GM13976 (cell line): ENCODE measurements at places on chromosomes 3 and 15.

DNA sequence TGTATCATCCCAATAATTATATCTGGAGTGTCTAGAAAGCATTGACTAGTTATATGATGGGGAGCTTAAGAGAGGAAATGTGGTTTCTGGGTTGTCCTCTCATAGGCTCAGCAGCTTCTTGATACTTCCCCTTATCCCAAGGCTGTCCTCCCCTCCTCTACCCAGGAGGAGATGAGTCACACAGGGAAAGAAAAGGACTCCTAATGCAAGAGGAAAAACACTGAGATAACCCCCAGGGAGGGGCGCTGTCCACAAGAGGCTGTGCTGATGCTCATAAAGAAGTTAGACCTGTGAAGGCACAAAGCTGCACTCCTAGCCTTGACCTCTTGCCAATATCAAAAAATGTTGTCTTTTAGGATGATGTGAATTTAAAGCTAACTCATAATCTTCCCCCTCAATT, 28.8 kb upstream of the GYG1 start:
- no peak for DNase-seq

- DNase-seq: no peak
Measured at GRCh38 chr3:50289130-50289529, 3.1 kb downstream of the IFRD2 start.

DNA sequence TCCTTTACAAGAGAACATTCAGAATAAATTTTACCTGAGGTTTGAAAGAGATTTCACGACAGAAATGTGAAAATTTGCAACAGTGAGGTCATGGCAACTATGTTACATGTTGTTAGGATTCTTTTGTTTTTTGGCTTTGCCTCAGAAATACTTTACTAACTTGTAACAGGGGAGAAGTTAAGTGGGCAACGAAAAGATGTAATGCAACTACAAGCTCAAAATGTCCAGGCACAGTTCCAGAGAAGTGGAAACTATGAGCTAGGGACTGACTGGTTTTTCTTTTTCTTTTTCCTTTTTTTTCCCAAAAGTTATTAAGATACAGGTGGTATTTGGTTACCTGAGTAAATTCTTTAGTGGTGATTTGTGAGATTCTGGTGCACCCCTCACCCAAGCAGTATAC, 111.5 kb upstream of the PPP2R3A start:
- no peak for DNase-seq

DNA sequence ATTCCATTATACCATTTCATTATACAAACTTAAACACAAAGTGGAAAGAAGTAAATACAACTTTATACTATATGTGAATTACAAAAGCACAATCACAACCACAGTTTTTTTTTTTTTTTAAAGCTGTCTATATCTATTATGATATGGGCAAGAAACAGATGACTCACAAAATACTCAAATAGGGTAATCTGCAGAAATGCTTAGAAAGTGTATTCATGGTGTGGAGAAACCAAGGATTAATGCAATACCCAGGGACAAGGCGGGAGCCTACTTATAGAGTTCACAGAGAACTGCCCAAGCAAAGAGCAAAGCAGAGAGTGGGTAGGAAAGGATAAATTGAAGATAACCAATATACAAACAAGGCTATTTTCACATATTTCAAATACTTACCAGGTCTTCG, 332.0 kb downstream of the FHIT start:
- no peak for DNase-seq

- DNase-seq: no peak
Measured at GRCh38 chr3:120764206-120764605, 21.7 kb downstream of the GTF2E1 start.

DNA sequence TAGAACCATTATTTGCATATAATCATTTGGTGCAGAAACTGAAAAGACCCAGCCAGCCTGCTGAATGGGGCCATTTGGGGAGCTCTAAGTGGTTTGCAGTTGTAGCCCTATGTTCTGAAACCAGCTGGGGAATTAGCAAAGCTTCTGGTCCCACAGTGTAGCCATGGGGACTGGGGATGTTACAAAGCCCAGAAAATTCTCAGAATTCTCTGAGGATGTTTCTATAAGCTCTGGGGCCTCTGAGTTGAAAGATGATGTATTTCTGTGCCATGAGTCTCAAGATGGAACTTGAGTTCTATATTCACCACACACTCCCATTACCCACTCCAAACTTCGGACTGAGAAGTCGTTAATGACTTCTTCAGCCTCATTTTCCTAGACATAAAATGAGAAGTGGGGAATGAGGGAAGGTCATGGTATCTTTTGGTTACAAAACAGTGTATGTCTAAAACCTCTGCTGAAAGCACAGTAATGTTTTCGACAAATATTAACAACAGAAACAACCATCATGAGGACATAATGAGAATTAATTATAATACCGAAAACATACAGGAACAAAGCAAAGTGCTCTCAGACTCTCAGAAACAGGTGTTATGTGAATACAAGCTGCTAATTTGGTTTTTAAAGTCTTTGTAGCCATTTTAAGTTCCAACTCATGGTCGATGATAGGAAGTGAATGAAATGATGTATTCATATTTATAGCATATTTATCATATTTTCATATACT, 89.4 kb downstream of the RFTN1 start:
- DNase-seq: peak; percentile 43

DNA sequence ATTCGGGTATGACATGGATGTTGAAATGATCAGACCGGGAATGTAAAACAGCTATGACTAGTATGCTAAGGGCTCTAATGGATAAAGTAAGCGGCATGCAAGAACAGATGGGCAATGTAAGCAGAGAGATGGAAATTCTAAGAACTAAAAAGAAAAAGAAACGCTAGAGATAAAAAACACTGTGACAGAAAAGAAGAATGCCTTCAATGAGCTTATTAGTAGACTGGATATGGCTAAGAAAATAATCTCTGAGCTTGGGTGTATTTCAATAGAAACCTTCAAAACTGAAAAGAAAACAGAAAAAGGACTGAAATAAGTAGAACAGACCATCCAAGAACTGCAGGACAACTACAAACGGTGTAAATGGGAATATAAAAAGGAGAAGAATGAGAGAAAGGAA, 101.2 kb downstream of the HES1 start:
- no peak for DNase-seq

DNA sequence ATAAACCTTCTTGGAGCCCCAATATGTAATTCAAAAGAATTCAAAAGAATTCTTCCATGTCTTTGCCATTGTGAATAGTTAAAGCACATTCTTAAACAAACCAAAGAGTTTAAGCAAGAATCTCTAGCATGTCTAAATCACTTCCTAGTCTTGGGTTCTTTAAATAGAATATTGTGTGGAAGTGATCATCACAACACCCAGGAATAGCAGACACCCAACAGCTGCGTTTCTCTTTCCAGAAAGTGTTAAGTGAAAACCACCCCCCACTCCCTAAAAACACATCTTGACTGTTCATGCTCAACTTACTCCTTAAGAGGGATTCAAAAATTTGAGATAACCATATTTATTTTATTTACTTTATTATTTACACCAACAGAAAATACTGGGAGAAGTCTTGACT, 24.1 kb upstream of the CAPN7 start:
- no peak for DNase-seq

DNA sequence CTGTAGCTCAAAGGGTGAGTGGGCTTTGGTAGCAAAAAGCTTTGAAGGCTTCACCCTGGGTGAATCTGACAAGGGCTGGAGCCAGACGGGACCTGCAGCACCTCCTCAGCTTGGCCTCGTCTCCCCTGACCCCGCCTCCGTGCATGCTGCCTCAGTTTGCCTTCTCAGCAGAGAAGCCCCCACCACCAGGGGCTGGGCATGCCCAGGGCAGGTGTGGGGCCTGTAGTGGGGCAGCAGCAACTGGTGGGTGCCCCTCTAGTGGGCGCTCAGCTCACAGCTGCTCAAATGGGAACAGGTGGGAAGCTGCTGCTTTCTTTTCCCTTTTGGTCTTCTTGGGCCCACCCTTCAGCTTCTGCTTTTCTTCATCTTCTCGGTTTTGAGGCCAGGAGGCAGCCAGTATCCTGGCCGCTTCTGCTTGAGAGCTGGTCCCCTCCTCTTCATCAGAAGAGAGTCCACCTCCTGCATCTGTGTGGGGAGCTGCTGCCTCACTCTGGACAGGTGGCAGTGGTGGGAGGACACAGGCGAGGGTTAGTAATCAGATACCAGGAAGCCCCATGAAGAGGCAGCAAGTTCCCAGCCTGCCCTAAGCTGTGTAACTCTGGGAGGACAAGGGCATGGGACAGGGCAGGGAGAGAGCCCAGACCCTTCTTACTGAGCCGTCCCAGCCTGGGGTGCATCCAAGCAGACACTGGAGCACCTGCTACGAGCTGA, 21.0 kb downstream of the TMEM43 start:
- DNase-seq: no peak

GRCh38 chr3:196398782-196399181, 33.4 kb downstream of the UBXN7 start:
- no peak for DNase-seq

GRCh38 chr15:67196672-67197363, 57.6 kb downstream of the AAGAB start:
- DNase-seq: no peak

GRCh38 chr15:32908135-32908801, 190.5 kb downstream of the GREM1 start:
- DNase-seq: peak; percentile 54

DNA sequence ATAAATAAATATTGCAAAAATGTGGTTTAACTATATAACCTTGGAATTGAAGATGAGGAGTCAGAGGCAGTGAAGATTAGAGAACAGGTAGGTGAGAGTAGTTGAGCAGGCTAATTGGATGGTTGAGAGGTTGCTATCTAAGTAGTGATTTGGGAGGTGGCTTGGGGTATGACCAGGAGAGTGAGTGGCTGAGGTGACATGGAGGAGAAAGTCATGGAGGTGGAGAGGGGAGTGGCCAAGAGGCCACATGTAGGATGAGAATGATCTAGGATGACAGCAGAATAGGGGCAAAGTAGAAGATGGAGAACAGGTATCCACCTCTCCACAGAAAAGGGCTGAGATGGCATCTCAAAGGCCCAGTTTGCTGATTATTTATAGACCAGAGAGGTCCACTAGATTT, 10.5 kb upstream of the RLBP1 start:
- no peak for DNase-seq

DNA sequence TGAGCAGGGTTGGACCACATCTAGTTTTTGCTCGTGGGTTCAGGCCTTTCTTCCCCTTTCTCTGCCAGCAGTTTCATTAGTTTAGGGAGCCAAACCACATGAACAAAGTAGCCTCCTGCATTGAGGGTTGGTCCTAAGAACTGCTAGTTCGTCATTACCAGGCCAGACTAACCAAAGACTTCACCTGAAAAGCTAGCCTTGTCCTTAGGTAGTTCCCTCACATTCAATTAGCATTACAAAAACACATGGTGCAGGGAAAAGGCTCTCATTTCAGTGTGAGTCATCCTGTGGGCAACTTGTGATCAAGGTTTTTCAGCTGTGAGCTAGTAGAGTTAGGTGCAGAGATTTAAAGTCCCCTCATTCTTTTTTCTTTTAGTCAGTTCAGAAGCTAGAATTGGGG, 279.3 kb upstream of the CTNNB1 start:
- no peak for DNase-seq

GRCh38 chr15:45884289-45884688, 249.5 kb downstream of the SQOR start:
- no peak for DNase-seq

- DNase-seq: no peak
Measured at GRCh38 chr15:42608110-42608531, 32.7 kb downstream of the STARD9 start.

GRCh38 chr15:79475306-79475705, 43.2 kb downstream of the MINAR1 start:
- no peak for DNase-seq

DNA sequence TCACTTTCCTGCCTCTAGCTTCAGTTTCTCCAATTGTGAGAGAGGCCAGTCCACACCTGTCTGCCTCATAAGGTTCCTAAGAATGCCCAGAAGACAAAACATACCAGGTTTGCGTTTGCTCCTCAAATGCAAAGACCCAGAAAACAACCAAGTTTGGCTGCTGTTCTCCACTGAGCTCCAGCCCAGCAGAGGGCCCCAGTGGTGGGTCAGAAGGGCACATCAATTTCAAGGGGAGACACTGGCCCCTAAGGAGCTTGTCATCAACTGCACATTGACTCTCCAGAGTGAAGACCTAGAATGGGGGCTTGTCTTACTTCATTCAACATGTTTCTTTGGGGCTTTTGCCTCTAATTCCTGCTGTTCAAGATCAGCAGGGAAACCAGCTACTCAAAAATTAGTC, 127.9 kb upstream of the SLC6A11 start:
- no peak for DNase-seq

DNA sequence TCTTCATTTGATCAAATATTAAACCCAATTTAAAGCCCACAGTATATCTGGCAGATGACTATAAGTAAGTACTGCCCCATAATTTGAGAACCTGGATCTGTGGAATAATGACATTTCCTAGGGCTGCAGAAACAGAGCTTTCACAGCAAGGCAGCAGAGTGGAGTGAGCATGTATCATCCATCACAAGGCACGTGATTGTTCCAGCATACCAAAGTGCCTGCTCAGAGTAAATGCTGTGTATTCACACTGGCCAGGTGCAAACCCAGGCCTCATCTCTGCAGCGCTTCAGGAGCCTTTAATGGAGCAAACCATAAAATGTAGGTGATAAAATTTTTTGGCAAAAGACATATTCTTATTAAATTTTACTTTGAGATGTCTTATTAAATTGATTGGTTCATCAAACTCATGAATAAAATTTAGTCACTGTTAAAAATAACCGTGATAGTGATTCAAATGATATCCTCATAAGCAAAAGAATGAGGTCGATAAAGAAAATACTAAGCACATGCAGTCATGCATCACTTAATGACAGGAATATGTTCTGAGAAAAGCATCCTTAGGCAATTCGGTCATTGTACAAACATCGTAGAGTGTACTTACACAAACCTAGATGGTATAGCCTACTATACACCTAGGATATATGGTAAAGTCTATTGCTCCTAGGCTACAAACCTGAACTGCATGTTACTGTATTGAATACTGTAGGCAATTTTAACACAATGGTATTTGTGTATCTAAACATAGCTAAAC, 99.3 kb upstream of the SLC24A5 start:
- DNase-seq: no peak

DNA sequence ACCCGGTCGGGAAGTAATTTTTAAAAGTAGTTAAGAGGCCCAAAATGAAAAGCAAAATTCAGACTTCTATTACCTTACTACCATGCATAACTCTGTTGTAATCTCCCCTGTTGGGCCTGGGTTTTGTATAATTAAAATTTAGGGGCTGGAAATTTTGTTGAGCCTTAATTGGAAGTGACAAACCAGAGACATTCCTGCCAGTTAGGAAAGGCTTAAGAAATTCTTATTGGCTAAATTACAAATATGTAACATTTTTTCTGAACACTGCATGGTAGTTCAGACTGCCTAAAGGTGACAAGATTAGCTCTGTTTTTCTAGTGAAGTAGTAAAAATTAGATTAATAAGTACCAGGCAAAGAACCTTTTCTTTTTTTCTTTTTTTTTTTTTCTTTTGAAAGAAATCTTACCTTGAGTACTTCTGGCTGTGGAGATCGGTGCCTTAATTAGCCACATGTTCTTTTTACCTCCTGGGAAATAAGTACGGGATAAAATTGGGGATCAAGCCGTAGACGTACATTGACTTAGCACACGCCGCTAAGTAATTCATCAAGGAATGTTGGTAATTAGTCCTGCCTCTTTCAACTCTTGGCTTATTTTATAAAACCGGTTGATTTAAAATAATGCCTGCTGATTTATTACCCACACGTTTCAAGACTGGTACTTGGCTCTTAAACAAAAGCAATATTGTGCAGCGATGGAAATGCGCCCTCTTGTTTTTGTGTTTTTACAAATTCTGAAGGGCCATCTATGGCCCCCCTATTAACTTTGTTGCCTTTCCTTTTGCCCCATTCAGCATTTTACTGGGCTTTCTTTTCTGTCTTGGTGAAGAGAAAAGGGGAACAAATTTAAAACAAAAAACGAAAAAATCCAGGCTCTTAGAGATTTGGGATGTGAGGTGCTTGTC, 111.2 kb upstream of the SAMMSON start:
- no peak for DNase-seq
